ENCODE measurements at places on chromosomes 11 and 22. TPM values are rescaled to one million over a fixed set of nuclear protein-coding genes. Genes with fewer than 3 reads are reported as not detected.

Gene FAM111B
- total RNA-seq, result 5.6 TPM

Gene KCNK7
- 0.16 TPM for total RNA-seq

Gene PKNOX2
- 2.6 TPM for total RNA-seq

Gene ELFN2
- total RNA-seq, result 4.0 TPM

Gene RAB3IL1
- 0.26 TPM for total RNA-seq

Gene ARHGAP42
- 7.6 TPM for total RNA-seq

Gene NLRP14
- total RNA-seq, result under 0.01 TPM

Gene RBMXL2
- total RNA-seq, result not detected

Gene VWCE
- total RNA-seq, result 2.6 TPM

Gene OR4A16
- not detected for total RNA-seq
